Thoracic aorta (tissue), 2 donors: ENCODE measurements at places on chromosomes 11 and 22. TPM values are rescaled to one million over a fixed set of nuclear protein-coding genes. Genes with fewer than 3 reads are reported as not detected.

SCUBE2 gene
- total RNA-seq = 1.2 TPM

VSIG10L2 gene
- not detected for total RNA-seq

DDTL gene
- total RNA-seq = not detected

KCNE3 gene
- 6.6 TPM for total RNA-seq

NFRKB gene
- 34.5 TPM for total RNA-seq

FAM83F gene
- 0.28 TPM for total RNA-seq

CASP1 gene
- total RNA-seq = 10.1 TPM

TMA7B gene
- 4.6 TPM for total RNA-seq

NRIP3 gene
- total RNA-seq = 2.1 TPM

TBX10 gene
- not detected for total RNA-seq

RAG2 gene
- total RNA-seq = not detected

NAALADL1 gene
- total RNA-seq = 47.1 TPM

DYNC2H1 gene
- 7.3 TPM for total RNA-seq

CARD10 gene
- 7.2 TPM for total RNA-seq

MICALL1 gene
- 49.3 TPM for total RNA-seq

MIAT gene
- total RNA-seq = 3.6 TPM

SLC37A2 gene
- 11.6 TPM for total RNA-seq

CFAP300 gene
- total RNA-seq = 3.3 TPM

ACTN3 gene
- total RNA-seq = not detected

DCHS1 gene
- total RNA-seq = 73.5 TPM

C11orf86 gene
- not detected for total RNA-seq

KCNC1 gene
- not detected for total RNA-seq

GAB2 gene
- total RNA-seq = 91.5 TPM

USH1C gene
- 0.68 TPM for total RNA-seq

C11orf97 gene
- total RNA-seq = not detected

POU2AF2 gene
- not detected for total RNA-seq

TMPRSS4 gene
- total RNA-seq = not detected

NEAT1 gene
- total RNA-seq = 848 TPM

MS4A6A gene
- total RNA-seq = 162 TPM

DGAT2 gene
- total RNA-seq = 3.4 TPM

CARD16 gene
- total RNA-seq = 13.5 TPM

DRD2 gene
- not detected for total RNA-seq

CD81 gene
- total RNA-seq = 498 TPM

PYGM gene
- total RNA-seq = 13.4 TPM

OR51A4 gene
- total RNA-seq = not detected

AMOTL1 gene
- total RNA-seq = 89.5 TPM

PATE4 gene
- not detected for total RNA-seq

CCDC87 gene
- not detected for total RNA-seq
